Activated T-helper 1 cell treated with anti-CD3 and anti-CD28 coated beads, Interleukin-2, amount 50 U/mL, for 16 hours (primary cell): ENCODE measurements at places on chromosomes 2 and 18.

DNA sequence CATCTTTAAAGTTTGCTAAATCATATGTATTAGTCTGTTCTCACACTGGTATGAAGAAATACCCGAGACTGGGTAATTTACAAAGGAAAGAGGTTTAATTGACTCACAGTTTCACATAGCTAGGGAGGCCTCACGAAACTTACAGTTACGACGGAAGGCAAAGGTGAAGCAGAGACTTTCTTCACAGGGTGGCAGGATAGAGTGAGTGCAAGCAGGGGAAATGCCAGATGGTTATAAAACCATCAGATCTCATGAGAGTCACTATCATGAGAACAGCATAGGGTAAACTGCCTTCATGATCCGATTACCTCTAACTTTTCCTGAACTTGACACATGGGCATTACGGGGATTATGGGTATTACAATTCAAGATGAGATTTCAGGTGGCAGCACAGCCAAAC, 1075.2 kb upstream of the NRXN1 start:
- no peak for DNase-seq

GRCh38 chr18:22342625-22343024, 75.1 kb downstream of the CTAGE1 start:
- no peak for DNase-seq

DNA sequence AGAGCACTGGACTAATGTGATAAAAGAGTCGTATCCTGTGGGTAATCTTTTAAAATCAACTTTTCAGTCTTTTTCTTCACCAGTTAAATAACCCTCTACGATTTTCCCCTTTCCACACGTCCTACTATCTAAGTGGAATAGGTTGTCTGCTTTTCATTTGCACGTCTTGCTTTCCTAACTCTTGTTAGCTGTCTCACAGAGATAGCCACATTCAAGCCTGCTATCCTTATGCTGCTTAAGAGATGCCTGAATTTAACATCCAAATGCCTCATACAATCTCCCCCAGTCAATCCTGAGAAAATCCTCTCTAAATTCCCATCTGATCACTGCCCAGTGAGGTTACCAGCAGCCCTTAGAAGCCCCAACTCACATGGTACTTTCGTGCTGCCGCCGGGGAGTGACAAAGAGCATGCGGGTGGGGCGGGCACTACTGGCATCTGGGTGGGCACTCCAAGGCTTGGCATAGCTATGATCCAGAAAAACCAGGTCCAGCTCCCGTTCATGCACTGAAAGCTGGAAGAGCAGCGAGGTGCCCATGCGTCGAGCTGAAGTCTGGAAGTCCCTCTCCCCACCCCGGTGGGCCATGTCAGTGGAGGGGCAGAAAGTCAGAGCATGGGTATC, 1.5 kb downstream of the KANSL3 start:
- DNase-seq, result no peak

- no peak for DNase-seq
Measured at GRCh38 chr18:5040476-5040875, 156.6 kb downstream of the AKAIN1 start.

DNA sequence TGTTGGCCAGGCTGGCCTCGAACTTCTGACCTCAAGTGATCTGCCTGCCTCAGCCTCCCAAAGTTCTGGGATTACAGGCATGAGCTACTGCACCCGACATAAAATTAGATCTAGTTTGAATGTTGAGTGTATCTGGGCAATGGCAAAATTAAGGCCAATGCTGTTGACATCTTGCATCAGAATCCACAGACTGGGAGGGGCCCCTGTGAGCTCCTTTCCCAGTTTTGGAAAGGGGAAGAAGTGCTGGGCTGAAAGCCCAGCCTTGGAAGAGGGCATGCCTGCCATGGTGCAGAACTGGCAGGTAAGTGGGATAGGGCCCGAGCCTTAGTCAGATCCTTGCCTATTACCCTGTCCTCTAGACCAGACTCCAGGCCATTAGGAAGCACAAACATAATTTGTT, 4.5 kb upstream of the MYOM1 start:
- DNase-seq, result no peak

DNA sequence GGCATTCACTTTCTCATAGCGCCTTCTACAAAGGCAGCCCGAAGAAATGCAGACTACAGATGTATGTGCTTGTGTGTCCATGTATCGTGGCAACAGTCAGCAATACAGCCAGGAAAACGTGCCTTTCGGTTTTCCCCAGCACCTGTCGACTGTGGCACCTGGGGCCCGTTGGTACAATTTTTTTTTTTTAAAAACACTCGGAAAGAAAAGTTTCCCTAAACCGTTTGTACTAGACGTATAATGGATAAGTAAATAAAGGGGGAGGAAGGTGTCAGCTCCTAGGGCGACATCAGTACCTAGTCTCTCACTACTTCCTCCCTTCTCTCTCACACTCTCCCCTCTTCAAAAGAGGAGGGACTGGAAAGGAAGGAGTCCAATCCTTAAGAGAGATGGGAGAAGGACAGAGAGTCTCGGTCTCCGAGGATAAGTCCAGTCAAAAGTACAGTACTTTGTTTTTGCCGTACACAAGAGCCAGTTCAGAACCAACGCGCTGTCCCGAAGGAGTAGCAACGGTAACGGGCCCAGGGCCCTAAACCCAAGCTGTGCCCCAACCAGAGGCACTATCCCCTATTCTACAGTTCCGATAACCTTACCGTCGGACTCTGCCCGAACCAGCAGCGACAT, 759 bp downstream of the PPP4R3B start:
- no peak for DNase-seq

- DNase-seq, result no peak
Measured at GRCh38 chr2:101725515-101726192, 28.1 kb downstream of the MAP4K4 start.

- DNase-seq, result peak; percentile 15
Measured at GRCh38 chr18:3262234-3263131, 550 bp downstream of the MYL12B start.

GRCh38 chr2:103123516-103123915, 361.7 kb downstream of the TMEM182 start:
- no peak for DNase-seq

- DNase-seq, result no peak
Measured at GRCh38 chr2:100126201-100126600, 16.2 kb downstream of the AFF3 start.

DNA sequence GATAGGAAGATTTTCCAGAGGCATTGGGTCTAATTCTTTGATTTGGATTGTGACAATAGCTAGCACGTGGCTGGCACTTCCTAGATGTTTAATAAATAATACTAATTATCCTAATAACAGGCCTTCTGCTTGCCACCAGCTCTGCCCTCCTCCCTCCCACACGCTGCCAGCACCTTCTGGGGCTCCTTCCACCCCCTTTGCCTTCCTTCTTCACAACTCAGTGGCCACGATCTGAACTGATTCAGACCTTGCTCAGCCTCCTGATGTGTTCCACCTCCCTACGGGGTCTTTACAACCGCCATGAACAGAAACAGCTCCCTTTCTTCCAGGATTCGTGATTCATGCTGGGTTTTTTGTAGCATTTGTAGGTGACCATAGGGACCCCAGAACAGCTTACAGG, 310.3 kb upstream of the HS6ST1 start:
- DNase-seq, result no peak

DNA sequence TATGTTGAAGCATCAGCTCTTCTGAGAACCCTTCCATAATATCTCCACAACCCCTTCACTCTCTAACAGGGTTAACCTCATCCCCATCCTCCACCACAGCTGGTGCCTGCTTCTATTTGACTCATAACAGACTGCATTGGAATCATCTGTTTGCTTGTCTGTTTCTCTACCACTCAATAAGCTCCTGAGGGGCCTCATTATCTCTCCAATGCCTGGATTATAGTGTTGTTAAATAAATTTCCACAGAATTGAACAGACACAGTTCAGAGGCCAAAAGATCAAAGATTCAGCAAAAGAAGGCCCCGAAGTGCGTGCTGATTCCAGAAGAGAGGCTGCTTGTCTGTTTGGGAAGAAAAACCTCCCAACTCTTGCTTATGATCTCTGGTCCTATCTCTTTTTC, 33.7 kb upstream of the FAM98A start:
- no peak for DNase-seq

DNA sequence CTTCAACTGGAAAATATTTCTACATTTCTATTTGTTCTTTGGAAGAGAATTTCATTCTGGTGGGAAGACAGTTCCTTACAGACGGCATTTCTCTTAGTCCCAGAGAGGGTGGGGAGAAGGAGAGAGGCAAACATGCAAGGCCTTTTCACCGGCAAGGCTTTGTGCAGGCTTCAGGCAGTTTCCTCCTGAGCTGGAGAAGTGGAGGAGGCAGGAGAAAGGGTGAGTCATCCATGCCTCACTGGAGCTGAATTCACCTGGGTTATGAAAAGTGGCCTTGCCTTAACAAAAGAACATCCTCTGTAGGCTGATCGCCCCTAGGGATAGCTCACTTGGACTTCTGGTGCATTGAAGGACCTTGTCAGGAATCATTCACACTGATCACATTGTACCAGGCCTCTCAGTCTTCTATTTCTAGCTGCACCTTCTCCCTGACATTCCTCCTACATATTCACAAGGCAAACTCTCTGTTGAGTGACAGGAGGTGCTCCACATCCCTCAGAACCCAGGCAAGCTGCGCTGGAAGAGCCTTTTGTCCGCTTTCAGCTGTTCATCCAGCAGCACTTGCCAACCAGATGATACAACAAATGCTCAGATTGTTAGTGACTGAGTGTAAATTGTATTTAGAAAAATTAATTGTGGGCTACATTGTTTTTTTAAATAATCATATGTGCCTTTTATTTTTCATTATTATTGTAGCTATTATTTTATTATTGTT, 796.1 kb downstream of the DCDC2C start:
- no peak for DNase-seq

DNA sequence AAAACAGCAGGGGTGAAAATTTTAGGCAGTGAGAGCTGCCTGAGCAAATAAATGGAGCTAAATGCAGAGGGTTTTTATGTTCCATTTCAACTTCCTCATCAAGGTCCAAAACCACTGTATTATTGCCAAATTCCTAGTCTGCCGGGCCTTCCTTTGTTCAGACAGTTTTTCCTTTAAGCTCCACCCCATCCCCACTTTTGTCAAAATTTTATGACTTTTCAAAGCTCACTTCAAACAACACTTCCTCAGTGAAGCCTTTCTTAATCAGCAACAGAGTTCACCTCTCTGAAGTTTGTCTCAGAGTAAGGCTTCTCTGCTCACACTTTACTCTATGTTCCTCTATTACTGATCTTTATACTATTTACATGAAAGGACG, 81.3 kb downstream of the CERKL start:
- DNase-seq, result no peak

DNA sequence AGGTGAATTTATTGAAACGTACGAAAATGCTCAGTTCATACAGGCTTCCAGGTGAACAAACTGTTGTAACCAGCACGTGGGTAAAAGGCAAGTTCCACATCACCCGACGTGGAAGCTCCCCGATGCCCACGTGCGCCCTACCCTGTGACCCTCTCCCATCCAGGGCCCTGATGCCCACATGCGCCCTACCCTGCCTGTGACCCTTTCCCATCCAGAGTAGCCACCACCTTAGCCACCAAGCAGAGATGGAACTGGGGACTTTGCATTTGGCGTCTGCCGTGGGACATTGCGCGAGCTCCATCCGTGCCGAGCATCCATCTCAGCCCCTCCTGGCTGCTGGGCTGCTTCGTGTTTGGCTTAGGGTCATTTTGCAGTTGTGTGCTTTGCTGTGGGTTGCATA, 37.5 kb downstream of the ANO7 start:
- no peak for DNase-seq

DNA sequence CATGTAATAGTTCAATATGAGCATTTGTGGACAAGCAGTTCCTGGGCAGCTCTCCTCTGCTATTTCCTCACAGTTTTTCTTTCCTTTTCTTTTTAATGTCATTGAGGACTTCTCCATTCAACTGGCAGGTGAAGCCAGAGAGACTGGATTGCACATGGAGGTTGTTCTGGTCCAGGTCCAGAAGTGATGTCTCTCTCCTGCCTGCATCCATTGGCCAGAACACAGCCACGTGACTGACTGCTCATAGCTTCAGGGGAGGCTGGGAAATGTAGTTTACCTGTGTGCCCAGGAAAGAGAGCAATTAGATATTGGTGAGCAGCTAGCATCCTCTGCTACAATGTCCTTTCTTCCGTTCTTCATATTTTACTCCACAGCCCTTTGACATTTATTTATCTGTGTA, 20.2 kb upstream of the ADAM23 start:
- no peak for DNase-seq

DNA sequence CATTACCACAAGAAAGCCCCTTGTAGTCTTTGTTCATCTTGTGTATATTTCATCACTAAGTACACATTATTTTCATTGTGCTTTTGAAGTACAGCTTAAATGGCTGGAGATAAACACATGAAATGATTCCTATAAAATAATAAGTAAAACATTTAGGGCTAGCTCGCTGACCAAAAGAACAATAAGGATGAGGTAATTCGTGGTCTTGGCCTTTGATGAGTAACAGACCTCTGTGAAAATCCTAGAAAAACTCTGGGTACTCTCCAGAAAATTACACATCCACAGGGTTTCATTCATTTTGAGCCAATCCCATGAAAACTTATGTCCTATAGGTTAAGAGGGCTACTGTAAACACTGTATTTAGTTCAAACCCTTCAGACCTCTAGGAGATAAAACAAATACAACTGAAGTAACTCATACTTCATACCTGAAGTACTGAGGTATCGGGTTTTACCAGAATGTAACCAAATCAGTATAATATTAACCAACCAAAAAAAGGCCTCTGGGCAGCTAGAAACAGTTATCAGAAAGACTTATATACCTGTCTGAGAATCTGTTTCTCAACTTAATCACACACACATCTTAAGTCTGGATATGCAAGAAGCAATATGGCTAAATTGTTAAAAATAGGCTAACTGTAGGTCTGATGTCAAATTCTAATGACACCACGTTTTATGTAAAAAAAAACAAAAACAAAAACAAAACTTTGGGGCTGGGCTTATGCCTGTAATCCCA, 31.0 kb downstream of the CFAP36 start:
- DNase-seq, result no peak

GRCh38 chr2:96863575-96864342, 5.9 kb upstream of the ANKRD39 start:
- DNase-seq, result no peak

DNA sequence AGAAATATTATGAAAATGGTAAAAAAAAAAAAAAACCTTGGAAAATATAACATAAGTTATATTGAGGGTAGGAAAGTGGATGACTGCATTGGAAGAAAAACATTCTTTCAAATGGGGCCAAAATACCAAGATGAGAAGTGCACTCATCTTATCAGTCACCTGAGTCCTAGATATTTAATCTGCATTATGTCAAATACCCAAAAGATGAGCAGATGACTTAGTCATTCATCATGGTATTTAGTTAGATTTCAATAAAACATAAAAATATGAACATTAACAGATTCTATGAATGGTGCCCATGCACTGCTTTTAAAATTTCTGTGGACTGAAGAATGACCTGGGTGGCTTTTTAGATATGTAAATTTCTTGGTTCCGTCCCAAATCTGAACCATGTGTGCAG, 56.9 kb downstream of the HNMT start:
- DNase-seq, result no peak
